ENCODE measurements at places on chromosomes 4 and X.

GRCh38 chrX:10356979-10357378 lies 200.2 kb downstream of the CLCN4 start:
- DNase-seq, result no peak

- DNase-seq, result no peak
Observed at GRCh38 chrX:108267557-108267956, 170.7 kb downstream of the COL4A6 start.

- no peak for DNase-seq
Observed at GRCh38 chrX:81367291-81367690, 165.4 kb downstream of the SH3BGRL start.

DNA sequence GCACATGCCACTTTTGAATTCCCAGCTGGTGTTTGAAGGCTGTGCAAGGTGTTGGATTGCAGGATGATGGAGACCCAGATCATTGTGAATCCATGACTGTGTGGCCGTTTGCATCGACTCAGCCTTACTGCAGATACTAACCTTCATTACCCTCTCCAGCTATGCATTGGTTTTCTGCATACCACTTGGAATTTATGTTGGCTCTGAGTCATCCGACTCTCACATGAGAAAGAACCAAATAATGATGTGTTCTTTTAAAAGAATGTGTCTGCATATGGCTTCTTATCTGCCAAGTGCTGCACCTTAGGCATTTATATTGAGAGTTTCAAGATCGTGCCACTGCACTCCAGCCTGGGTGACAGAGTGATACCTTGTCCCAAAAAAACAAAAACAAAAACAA lies 106.7 kb upstream of the PRKX start:
- DNase-seq, result no peak

- DNase-seq, result no peak
Observed at GRCh38 chrX:5449323-5449722, 779.3 kb downstream of the NLGN4X start.

DNA sequence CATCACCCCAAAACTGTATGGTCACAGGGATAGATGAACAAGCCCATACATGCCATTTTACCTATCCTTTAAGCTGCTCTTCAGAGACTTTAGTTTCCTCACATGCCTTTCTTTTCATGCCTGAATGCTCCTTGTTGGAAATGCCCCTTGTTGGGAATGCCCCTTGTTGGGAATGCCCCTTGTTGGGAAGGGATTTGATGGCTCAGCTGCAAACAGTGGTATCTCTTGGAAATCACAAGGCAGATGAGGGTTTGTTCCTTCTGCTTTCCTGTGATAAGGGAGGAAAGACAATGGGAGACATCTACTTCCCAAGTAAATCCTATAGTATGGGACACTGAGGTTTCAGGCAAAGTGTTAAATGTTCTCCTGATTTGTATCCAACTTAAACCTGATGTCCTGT lies 11.5 kb downstream of the CXCL2 start:
- no peak for DNase-seq

GRCh38 chr4:10333942-10334341 lies 123.3 kb downstream of the ZNF518B start:
- DNase-seq, result no peak

DNA sequence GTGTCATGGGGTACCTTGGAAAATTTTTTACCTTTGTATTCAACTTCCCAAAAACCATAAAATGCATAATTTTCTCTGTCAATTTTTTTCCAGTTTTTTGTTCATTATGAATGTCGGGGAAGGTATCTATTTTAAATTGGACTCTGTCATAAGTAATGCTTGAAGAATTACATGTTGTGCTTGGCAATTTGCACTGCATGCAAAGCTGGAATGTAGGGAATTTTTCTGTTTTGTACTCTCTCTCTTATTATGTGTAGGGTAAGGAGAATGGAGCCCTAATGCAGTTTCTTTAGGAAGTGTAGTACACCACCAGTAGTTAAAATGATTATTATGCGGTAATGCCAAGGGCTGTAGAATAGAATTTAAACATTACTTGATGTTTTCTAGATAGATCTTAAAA lies 137.7 kb upstream of the LIMCH1 start:
- DNase-seq, result no peak

GRCh38 chr4:124423160-124423559 lies 289.4 kb downstream of the ANKRD50 start:
- no peak for DNase-seq

DNA sequence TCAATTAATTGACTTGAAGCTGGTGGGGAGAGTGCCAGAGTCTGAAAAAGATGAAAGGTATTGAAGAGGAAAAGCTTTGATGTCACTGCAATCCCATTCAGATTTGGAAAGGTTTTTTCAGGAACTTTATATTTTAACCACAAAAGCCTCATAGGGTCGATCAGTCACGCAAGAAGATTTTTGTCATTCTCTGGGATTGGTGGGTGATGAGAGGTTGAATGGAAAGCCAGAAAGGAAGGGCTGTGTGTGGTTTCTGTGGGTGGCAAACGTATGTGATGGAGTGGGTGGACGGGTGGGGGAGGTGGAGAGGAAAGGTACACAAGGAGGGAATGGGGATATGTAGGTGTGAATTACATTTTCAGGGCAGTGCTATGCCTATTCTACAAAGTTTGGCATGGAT lies 173.8 kb upstream of the SCML1 start:
- DNase-seq, result no peak

GRCh38 chrX:138923805-138924204 lies 212.3 kb upstream of the FGF13 start:
- DNase-seq, result no peak

- no peak for DNase-seq
Observed at GRCh38 chrX:114272096-114272686, 311.7 kb upstream of the HTR2C start.

GRCh38 chrX:110056419-110056818 lies 53.5 kb downstream of the TMEM164 start:
- DNase-seq, result no peak

DNA sequence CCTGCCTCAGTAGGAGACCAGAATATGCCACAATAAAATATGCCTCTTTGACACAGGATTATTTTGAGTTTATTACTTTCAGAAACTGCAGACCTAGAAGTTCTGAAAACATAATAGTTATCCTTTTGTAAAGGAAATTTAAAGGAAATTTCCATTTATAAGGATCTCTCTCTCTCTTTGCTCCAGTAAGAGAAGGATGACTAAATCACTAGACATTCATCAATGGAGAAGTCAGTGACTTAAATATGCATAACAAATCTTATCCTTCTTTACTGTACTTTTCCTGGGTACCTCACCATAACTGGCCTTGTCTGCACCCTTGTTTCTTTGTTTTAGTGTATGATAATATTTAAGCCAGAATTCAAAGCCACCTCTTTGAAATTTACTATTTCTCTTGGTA lies 28.3 kb upstream of the OPHN1 start:
- no peak for DNase-seq

DNA sequence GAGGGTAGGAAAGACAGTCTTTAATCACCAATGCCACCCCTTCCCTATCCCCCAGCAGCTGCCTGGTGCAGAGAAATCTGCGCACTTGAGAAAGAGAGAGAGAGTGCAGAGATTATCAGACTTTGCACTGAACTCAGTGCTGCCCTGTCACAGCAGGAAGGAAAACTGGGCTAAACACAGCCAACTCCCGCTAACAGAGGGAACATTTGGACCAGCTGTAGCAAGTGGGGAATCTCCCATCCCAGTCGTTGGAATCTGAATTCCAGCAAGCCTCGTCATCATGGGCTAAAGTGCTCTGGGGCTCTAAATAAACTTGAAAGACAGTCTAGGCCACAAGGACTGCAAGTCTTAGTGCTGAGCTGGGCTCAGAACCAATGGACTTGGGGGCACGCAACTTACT lies 168.7 kb downstream of the DLG3 start:
- no peak for DNase-seq

GRCh38 chrX:138765051-138765450 lies 53.5 kb upstream of the FGF13 start:
- no peak for DNase-seq

- peak; percentile 65 for DNase-seq
Observed at GRCh38 chrX:47218920-47219815, 687 bp downstream of the CDK16 start.

DNA sequence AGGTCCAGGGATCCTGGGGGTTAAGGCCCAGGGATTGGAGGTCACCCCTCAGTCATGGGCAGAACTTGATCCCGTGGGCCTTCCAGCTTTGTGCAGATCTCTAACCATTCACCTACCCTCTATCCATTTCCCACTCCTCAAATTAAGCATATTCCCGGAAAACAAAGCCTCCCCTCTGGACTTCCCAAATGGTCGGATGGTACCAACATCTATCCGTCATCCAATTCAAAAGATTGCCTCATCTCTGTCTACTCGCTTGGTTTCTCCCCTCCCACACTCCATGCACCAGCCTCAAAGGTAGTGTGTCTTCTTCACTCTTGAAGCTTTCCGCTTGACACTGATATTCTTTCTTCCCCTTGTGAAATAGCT lies 473 bp upstream of the BCLAF3 start:
- no peak for DNase-seq

GRCh38 chr4:187602339-187603092 lies 393.1 kb upstream of the ZFP42 start:
- no peak for DNase-seq

GRCh38 chr4:41538017-41538733 lies at the start of gene LIMCH1:
Gene LIMCH1, plus strand, starts transcription at chr4:41538157. Its CDS starts 67,839 bp downstream, at chr4:41605996.
- no peak for DNase-seq

DNA sequence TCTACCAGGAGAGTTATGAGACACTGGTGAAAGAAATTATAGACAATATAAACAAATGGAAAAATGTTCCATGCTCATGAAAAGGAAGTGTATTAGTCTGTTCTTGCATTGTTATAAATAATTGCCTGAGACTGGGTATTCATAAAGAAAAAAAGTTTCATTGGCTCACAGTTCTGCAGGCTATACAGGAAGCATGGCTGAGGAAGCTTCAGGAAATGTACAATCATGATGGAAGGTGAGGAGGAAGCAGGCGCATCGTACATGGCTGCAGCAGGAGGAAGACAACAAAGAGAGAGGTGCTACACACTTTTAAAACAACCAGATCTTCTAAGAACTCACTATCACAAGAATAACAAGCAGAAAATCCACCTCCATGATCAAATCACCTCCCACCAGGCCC lies 184.3 kb downstream of the NPNT start:
- no peak for DNase-seq

GRCh38 chr4:56224641-56225040 lies 162.7 kb downstream of the AASDH start:
- no peak for DNase-seq

DNA sequence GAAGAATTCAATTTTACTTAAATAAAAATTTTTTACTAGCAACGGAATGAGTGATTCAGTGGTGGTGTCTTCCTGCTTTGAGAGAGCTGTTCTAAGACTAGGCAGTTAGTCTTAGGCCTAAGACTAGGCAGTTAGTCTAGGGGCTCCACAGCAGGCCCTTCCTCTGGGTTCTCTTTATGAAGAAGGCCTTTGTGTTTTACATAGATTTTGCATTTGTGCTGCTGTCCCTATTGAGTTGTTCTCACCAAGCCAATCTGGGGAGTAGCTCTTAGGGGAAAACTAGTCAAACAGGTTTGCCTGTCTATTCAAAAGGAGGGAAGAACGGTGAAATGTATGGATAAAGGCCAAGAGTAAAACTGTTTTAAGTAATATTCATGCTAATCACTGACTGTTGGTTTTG lies 7.6 kb downstream of the UGT8 start:
- no peak for DNase-seq

DNA sequence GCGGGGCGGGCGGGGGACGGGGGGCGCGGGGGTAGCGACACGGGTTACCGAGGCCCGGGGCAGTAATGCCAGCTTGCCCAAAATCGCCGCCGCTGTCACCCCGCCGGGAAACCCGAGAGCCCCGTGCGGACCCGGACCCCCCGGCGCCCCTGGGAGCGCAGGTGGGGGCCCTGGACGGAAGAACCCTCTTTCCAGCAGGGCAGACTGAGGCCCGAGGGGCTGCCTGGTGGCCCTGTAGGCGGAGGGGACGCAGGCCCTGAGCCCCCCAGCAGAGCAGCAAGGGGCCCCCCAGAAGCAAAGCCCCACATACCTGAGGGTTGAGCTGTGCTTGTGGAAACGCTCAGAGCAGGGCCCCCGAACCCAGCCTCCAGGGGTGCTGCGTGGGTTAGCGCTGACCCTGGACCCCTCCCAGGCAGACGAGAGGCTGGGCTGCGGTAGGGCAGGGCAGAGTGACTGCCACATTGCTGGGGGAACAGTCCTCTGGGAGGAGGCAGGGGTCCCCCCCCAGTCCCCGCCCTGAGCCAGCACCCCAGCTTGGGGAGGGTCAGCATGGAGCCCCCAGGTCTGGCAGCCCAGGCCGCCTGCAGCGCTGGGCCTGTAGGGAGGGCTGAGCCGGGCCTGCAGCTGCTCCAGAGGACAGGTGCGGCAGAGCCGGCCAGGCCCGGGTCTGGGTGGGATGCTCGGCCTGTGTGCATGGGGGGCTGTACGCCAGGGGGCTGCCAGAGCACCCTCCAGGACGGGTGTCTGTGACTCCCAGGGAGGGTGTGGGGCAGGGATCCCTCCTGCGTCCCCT lies 646 bp downstream of the DOK7 start:
- no peak for DNase-seq

GRCh38 chrX:102339312-102340298 lies 92.6 kb downstream of the NXF2 start:
- peak; percentile 17 for DNase-seq

DNA sequence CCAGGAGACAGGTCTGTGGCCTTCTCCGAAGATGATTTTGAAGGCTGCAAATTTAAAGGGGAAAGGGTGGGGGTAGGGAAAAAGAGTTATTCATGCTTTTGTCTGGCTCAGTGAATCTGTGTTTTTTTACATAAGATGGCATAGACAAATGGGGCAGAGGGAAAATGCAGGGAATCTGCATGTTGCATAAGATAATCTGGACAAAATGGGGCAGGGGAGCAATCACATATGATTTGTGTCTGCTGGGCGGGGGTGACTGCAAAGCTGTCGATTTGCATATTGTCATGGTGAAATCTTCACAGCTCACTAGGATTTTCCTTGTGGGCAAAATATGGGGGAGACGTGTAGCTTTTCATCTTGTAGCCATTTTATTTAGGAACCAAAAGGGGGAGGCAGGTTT lies 29.4 kb upstream of the GYG2 start:
- DNase-seq, result no peak

- no peak for DNase-seq
Observed at GRCh38 chrX:17632942-17633341, 104.4 kb upstream of the SCML1 start.

GRCh38 chrX:97863261-97863660 lies 979.6 kb downstream of the RPA4 start:
- no peak for DNase-seq

GRCh38 chr4:152763796-152764195 lies 15.7 kb downstream of the TIGD4 start:
- DNase-seq, result no peak

DNA sequence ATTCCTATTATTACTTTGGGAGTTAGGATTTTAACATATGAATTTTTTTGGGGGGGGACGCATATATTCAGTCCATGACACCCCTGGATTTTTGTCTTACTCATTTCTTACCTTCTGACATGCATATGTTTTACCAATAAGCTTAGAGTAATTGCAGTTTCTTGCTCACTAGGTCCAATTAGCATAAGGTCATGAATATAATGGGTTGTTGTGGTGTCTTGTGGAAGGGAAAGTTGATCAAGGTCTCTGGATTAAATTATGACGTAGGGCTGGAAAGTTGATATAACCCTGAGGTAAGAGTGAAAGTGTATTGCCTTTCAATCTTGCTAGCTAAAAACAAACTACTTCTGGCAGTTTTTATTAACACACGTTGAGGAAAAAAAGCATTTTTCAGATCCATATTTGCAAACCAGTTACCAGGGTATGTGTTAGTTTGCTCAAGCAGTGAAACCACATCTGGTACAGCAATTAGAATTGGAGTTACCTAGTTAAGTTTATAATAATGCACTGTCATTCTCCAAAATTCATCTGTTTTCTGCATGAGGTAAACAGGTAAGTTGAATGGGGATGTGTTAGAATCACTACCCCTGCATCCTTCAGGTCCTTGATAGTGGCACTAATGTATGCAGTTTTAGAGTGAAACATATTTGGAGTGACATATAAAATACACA lies 32.0 kb downstream of the STIM2 start:
- DNase-seq, result no peak
